Cerebellum (tissue), 4 donors: ENCODE measurements at places on chromosomes 2 and 18. TPM values are rescaled to one million over a fixed set of nuclear protein-coding genes. Genes with fewer than 3 reads are reported as not detected.

Gene CYTIP
- 0.27 TPM for total RNA-seq

Gene ARHGEF4
- total RNA-seq = 35.3 TPM

DNA sequence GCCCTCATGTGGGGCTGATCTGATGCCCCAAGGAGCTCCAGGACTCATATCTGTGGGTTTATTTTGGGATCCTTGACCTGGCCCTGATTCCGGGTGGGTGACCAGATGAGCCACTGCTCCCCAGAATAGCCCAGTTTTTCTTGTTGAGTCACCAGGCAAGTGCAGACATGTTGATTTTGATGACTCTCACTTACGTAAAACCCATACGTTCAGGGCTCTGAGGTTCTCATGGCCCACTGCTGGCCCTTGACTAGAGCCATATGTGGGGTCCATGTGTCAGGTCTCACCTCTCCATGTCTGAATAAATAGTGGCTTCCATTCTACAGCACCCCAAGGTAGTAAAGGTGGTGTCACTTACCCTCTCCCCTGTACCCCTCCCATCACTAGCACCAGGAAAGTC is 41.9 kb downstream of the CDC42EP3 start:
- no peak for DNase-seq

GRCh38 chr18:3973191-3973850 is 481.8 kb downstream of the DLGAP1 start:
- DNase-seq = peak; percentile 31

DNA sequence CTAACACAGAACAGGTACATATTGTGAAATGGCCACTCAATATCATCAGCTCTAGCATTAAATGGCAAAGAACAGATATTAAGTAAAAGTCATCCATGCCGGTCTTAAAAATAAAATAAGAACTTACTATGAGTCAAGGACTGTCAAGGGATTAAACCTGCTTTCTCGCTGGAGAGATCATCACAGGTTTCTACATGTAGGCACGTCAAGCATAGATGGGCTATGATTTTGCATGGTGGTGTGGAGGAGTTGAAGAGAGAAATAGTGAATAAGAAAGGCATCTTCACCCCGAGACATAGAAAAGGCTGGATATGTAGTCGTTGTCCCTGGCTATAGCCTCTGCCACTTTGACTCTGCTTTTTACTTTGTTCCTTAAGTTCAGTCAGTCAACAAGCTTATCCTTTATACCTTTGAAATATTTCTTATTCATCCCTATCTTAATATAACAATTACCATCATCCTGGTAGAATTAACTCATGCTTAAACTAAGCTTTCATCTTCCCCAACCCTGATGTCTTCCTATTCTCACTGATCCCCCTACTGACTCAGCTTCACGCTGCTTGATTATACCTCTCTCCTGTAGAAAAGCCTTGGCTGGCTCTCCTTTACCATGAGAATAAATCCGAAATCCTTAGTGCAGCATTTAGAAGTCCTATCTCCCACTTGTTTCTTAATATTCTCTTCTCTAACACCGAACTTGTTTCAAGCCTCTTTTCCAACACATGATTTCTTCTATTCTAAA is 42.5 kb downstream of the DSC3 start:
- DNase-seq = no peak

GRCh38 chr2:205361272-205361671 is 321.0 kb upstream of the NRP2 start:
- no peak for DNase-seq

- no peak for DNase-seq
These were observed 6.8 kb downstream of the MBD2 start for GRCh38 chr18:54217624-54218023.

- DNase-seq = no peak
These were observed 75.4 kb downstream of the EMX1 start for GRCh38 chr2:72992734-72993102.

Gene DQX1
- 0.45 TPM for total RNA-seq

Gene KCNK3
- total RNA-seq = 6.3 TPM

DNA sequence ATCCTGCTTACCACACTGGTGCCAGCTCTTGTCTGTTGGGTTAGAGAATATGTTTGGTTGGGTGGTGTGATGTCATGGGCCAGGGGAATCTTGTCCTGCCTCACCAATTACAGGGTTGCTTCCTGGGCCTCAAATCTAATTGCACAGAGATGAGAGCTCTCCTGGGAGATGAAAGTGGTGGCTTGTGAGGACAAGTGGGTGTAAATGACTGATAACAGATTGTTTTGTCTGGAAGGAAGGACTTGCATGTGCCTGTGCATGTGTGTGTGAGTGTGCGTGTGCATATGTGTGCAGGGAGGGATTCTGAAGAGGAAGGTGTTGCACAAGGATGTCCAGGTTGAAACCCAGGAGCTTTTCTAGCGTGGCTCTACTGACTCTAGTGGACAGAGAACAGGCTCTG is 271.9 kb downstream of the LOXHD1 start:
- DNase-seq = peak; percentile 28

DNA sequence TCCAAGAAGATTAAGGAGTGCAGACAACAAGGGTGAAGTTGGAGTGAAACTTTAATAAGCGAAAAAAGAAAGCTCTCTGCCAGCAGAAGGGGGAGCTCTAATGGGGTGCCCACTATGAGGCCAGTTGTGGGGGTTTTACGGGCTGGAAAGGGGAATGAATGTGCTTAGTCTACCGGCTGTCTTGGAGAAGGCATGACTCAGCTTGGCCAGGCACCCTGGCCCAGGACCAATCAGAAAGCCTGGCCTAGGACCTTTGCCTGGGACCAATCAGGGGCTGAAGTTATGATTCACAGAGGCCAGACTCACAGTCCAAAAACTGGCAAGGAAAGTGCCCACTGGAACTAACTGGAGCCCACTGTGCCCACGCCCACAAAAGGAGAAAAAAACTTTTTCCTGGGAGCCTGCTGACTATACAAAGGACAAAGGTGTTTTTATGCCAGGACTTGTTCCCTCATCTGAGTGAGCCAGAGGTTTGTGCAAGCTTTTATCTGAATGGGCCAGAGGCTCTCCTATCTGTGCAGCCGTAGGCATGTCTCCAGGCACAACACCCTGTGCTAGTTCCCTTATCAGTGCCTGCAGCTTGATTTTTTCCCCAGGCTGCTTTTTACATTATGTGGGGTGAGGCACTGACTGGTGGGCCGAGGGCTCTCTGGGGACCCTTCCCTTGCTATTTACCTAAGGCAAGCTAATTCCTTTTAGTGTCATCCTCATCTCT is 18.6 kb downstream of the CMPK2 start:
- DNase-seq = no peak

DNA sequence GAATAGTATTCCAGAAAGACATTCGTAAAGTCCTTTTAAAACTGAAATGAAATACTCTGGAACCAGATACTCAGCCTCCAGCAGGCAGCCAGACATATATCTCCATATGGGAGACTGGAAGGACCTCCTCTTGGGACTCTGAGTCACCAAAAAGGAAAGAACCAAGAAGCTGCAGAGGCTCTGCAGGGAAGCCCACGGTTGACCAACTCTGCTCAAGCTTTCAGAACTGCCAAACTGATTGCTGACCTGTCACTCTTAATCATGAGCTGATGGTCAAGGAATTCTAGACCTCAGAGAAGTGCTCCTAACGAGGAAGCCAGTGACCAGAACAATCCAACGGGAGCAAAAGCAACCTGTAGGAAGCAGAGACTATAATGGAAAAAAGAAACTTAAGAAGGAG is 434.7 kb downstream of the EIPR1 start:
- DNase-seq = no peak

- DNase-seq = no peak
These were observed 442.4 kb downstream of the EPHA4 start for GRCh38 chr2:221129657-221130056.

DNA sequence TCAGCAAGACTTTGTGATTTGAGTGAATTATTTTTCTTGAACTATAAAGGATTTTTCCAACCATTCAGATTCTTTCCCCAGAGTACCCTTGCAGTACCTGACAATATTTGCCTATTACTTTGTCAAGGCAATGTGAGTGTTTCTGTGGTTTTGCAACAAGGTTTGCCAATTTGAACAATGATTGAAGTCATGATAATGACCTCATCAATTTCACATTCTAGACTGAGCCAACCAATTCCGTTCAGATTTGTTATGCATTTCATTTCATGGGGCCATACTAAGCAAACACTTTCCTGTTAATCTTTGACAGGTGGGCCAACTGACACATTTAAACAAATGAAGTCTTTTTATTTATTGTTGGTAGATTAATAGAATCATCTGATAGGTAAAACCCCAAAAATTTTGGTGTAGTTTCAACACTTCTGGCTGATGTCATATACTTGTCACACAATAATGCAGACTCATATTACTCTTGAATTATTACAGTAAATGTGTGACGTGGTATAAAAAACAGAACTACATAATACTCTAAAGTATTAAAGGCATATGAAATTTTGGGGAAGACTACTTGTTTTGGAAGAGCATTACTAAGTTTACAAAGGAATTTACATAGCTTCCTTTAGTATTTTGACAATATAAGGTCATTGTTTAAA is 526.4 kb downstream of the DPP10 start:
- DNase-seq = no peak

DNA sequence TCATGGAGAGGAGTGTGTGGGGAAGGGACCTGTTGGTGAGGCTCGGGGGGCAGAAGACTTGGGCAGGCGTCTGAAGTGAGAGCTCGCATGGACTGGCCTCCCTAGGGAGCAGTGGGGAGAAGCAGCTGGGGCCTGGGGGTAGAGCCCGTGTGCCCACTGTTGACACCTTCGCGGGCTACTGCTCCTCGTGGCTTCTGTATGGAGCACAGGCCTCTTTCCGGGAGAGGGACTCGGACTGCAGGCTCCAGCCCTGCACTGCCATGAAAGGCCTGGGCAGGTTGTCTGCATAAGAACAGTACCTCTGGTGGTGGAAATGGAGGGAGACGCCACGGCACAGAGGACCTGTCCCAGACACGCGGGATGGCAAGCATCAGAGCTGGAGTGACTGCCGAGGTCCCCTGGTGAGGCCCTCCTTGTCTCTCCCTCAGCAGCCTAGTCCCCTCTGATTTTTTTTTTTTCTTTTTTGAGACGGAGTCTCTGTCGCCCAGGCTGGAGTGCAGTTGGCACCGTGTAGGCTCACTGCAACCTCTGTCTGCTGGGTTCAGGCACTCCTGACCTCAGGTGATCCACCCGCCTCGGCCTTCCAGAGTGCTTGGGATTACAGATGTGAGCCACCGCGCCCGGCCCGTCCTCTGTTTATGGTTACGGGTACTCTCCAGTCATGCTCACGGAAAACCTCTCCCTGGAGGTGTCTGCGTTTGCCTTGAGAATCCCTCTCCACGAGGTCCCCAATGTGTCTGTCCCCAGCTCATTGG is 44.7 kb upstream of the PTMA start:
- DNase-seq = no peak

Gene UGT1A6
- total RNA-seq = not detected

Gene MDH1B
- total RNA-seq = 5.0 TPM

DNA sequence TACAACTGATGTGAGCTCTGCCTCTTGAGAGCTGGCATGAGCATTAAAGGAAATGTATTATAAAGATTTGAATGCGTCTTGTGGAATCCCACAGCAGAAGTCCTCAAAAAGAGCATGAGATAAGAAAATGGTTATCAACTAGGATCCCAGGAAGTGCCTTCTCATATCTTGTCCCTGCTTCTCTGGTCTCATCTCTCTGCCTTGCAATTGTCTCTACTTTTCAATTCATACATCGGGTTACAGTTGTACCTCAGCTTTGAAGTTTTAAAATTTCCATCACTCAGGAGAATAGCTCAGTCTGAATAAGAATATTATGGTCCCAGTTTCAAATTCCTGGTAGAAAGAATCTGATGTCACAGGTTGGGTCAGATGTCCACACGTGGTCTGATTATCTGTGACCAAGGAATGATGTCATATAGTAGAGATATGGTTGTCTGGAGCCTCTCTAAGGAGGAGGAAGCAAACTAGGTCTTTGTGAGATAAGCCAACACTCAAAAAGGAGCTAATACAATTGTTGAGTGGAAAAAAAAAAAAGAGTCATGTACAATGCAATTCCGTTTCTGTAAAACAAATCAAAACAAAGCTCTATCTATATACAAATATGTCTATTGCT is 21.7 kb upstream of the CCDC88A start:
- no peak for DNase-seq

Gene DNAH7
- total RNA-seq = 12.1 TPM

GRCh38 chr2:241463276-241464135 is 44.9 kb downstream of the STK25 start:
- DNase-seq = no peak

Gene MSTN
- 5.2 TPM for total RNA-seq

DNA sequence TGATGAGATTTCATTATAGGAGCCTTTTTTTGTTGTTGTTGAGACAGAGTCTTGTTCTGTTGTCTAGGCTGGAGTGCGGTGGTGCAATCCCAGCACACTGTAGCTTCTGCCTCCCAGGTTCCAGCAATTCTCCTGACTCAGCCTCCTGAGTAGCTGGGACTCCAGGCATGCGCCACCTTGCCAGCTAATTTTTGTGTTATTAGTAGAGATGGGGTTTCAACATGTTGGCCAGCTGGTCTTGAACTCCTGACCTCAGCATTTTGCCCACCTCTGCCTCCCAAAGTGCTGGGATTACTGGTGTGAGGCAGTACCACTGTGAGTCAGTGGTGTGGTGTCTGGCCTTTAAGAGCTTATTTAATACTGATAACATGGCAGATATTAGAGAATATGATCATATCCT is 60.1 kb downstream of the MOB4 start:
- no peak for DNase-seq

GRCh38 chr2:8882094-8882493 is 44.7 kb upstream of the KIDINS220 start:
- no peak for DNase-seq

DNA sequence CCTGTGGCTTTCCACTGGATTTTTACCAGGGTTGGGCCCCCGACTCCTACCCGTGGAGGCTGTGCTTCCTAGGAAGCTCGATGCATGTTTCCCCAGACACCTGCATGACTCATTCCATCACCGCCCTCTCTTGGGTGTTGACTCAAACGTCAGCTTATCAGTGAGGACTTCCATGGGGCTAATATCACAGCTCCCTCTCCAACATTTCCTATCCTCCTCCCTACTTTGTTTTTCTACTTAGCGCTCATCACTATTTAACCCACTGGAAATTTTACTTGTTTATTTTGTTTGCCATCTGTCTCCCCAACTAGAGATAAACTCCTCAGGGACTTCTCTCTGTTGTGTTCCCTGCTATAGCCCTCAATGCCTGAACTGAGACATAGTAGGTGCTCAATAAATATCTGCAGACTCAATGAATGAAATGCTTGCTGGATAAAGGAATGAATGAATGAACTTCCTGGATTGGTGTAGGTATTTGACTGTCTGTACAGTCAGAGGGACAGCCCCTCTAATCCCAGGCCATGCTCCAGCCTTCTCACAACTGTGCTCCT is 89.7 kb upstream of the MSH2 start:
- no peak for DNase-seq

Gene ATOH8
- total RNA-seq = 13.2 TPM
